NCI-H774 (cell line): ENCODE measurements at places on chromosomes 6 and 20.

- no peak for DNase-seq
Measured at GRCh38 chr20:3863317-3863716, 16.7 kb downstream of the MAVS start.

DNA sequence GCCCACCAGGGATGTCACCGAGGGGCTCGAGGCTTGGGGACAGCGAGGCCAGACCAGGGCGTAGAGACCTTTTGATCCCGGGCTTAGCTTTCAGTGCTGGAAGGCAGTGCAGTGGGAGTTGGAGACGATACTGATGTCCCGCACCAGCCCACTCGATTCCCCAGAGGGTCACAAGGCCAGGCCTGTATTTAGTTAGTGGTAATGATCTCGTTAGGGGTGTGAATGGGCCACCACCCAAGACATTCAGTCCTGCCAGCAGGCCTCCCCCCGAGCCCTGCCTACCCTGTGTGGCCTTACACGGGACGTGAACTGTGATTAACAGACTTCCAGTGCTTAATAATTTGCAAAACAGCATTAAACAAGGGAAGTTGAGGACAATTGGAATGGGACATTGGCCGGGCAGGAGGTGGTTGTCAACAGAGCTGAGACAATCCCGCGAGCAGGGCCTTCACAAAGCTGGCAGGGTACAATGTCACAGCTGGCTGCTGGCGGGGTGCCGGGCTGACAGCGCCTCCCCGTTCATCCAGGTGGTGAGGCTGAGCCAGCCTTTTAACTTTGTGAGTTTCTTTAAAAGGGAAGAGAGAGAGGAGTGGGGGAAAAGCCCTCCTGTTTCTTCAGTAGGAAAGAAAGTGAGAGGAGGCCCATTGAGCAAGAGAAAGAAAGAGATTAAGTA lies 175.3 kb upstream of the RALGAPA2 start:
- DNase-seq = no peak

- DNase-seq = no peak
Measured at GRCh38 chr6:122352981-122353664, 46.3 kb upstream of the HSF2 start.

GRCh38 chr6:15116889-15117288 lies 129.0 kb upstream of the JARID2 start:
- DNase-seq = no peak

DNA sequence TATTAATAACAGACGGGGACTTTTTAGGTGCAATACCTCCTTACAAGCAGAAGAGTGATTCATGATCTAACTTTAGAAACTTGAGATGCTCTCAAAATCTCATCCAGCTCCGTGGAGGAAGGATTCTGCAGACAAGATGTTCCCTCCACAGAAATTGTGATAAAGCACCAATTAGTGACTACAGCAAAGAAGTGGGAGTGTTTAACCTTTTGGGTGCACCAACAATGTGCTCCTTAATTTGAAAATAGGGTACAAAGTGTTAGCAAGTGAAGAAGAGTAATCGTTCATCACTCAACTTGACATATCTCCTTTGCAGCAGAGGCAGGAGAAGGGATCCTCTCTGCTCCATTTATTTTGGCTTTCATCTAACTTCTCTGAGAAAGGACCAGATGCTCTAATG lies 22.8 kb upstream of the SCP2D1 start:
- DNase-seq = no peak

- DNase-seq = no peak
Measured at GRCh38 chr6:133016631-133017030, 202.3 kb downstream of the RPS12 start.

DNA sequence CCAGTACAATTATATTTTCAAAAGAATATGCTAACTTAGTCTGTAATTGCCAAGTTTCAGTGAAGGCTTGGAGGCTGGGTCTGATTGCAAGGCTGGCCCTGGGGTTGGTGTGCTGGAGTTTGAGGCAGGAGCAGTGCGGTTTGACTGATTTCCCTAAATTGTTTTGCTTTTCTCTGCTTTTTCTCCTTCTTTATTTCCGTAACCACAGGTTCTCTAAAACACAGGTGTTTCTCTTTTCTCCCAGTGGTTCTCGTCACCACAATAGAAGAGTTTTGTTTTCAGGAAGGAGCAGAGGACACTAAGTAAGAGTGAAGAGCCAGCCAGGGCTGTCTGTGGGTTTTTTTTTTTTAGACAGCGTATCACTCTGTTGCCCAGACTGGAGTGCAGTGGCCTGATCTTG lies 8.2 kb upstream of the SNX9 start:
- no peak for DNase-seq

DNA sequence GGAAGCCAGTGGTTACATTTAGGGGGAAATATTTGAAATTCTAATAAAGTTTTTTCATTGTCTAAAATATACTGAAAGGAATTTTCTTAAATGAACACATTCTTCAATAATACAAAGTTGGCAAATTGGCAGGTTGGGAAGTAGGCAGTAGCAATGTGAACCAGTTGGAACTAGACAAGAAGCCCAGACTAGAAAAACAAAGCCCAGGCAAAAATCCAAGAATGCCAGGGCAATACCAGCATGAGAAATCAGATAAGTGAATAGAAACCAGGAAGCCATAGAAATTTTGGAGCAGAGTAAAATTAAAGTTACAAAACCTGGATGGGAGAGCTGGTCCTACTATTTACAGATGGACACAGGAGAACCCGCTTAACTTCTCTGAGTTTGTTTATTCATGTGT lies 52.2 kb downstream of the TPBG start:
- no peak for DNase-seq

GRCh38 chr6:170056278-170056711 lies 234.6 kb downstream of the DLL1 start:
- no peak for DNase-seq

DNA sequence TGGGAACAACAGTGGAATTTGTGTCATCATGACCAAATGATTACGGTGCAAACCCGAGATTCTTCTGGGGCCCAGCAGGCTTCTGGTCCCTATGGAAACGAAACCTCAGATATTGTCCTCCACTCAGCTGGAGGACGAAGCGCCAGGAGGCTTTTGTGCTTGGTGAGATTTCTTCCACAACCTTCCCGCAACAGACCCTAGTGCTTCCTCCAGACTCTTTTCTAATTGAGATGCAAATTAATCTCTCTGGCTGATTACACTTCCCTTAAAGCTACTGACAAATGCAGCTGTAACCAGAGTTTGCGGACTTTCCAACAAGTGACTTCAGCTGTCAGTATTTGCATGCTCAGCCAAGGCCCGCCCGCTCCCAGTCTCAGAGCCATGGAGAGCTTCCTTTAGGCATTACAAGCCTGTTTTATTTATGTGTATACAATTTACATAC lies 96.0 kb downstream of the INSM1 start:
- DNase-seq = peak; percentile 51

DNA sequence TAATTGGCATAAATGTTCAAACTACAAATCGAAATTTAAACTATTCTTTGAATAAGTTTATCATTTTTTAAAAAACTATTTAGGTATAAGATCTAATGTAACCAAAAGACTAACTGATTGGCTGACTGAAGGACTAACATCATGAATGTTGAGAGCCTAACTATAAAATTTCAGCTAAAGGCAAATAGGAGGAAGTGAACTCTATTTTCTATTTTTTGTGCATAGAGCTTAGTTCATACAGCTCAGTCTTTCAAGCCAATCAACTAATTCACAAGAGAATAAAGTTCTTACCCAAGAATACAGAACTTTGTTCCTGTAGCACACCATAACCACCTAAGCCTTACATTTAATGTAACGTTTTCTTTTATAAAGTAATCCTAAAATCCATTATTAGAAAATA lies 46.3 kb upstream of the STXBP5 start:
- no peak for DNase-seq

DNA sequence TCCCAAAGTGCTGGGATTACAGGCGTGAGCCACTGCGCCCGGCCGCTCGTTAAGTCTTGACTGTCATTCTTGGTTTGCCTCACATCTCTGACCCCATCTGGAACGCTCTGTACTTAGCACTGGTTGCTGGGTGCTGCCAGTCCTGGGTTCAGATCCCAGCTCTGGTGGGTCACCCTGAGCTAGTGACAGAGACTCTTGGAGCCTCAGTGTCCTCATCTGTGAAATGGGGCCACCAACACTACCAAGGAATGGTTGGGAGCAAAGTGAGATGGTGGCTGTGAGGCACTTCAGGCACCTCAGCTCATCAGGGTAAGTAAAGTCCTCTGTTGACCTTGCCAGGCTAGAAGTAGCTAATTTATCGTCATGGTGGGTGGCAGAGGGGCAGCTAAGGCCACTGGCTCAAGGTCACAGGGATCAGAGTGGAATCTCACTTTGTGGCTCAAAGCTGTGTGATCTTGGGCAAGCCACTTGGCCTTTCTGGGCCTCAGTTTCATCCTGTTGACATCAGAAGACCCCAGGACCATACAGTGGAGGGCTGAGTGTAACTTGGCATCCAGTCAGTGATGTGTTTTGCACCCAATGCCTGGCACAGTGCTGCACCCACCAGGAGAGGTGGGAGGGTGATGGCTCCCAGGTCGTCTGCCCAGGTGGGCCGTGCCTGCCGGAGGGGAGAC lies 46.7 kb downstream of the UBE2V1 start:
- DNase-seq = no peak

- DNase-seq = no peak
Measured at GRCh38 chr6:1960486-1961142, 284.8 kb downstream of the GMDS start.

- no peak for DNase-seq
Measured at GRCh38 chr6:79241228-79241627, 6.7 kb upstream of the HMGN3 start.

DNA sequence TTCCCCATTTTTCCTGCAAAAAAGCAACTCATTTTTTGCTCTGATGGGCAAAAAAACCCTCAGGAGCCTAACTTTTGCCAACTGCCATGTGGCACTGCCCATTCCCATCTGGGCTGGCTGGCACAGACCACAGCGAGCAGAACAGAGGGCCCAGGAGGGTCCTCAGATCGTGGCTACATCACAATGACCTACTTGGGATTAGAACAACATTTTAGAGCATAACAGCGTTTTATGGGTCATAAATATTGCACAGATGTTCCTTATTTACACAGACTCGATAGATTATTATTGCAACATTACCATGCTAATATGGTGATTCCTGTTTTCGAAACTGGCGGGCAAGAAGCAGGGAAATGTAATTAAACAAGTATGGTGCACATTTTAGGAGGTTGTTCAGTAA lies 28.0 kb downstream of the PTPRT start:
- no peak for DNase-seq

DNA sequence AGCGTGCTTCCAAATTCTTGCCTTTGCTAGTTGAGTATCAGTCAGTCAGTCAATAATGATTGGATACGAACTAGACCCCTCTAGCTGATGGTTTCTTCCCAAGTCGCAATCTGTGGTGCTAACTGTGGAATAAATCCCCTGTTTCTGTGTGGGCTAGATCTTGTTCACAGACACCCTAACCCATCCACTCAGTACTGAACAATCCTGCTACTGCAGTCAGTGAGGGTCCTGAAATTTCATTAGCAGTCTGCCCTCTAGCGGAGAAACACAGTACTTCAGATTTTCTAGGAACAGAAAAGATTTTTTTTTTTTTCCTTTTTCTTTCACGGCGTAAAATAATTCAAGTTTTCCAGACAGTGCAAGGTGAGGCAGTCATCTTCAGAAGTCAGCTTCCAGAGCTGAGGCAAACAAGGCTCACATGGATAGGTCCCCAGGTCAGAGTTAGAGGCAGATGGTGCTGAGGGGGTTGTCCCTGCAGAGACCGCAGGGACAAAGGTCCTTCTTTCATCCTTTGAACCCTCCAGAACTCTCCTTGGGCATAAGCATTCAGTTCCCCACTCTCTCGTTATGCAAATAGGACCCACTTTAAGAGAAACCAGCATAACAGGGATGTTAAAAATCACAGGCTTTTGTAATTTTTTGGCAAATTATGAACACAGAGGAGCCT lies 119.6 kb downstream of the SCML4 start:
- DNase-seq = peak; percentile 20

GRCh38 chr20:14264869-14265268 lies 72.5 kb downstream of the FLRT3 start:
- no peak for DNase-seq

GRCh38 chr20:35395728-35396127 lies 16.0 kb downstream of the UQCC1 start:
- DNase-seq = no peak

DNA sequence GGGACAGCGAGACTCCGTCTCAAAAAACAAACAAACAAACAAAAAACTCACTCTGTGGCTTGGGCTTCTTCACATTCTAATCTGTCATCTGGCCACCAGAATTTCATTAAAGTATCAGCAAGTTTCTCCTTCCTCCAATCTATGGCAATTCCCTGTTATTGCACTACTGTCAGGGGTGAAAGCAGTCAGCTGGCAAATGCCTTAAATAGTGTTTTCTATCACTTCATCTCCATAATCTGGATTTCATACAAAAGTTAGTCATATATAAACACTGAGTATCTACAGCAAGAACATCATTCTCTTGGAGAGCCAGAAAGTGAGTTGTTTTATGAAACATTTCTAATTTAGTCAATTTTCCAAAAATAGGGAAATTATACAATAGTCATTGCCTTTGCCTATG lies 56.1 kb downstream of the PHACTR3 start:
- DNase-seq = no peak

GRCh38 chr20:50848846-50849673 lies 54.2 kb downstream of the BCAS4 start:
- DNase-seq = no peak

- no peak for DNase-seq
Measured at GRCh38 chr20:51267679-51268078, 244.8 kb upstream of the KCNG1 start.

DNA sequence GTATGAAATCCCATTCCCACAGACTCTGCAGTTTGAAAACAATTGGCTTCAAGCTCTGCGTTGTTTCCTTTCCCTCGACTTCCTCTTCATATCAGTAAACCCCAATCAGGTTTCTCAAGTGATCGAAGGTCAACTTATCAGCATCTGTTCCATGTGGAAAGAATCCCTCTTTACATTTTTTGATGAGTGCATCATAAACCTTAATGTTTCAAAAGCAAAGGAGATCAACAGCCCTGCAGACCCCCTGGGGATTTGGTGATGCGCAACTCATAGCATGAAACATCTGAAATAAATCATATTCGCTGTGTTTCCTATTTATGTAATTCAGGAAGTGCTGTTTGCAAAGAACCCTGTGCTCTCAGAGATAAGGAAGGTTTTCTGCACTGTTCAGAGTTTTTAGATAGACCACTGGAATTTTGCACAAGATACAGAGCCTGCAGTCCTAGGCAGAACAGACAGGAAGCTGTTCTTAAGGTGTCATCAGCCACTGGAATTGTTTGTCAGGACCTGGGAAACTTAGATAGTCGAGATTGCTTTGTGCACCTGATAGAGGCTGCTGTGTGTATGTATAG lies 216.0 kb downstream of the HIVEP2 start:
- no peak for DNase-seq

GRCh38 chr20:45964006-45964400 lies 8.0 kb downstream of the ZNF335 start:
- no peak for DNase-seq
